ENCODE measurements at places on chromosomes 4 and X. TPM values are rescaled to one million over a fixed set of nuclear protein-coding genes. Genes with fewer than 3 reads are reported as not detected.

Gene SPANXD
- total RNA-seq = not detected

DNA sequence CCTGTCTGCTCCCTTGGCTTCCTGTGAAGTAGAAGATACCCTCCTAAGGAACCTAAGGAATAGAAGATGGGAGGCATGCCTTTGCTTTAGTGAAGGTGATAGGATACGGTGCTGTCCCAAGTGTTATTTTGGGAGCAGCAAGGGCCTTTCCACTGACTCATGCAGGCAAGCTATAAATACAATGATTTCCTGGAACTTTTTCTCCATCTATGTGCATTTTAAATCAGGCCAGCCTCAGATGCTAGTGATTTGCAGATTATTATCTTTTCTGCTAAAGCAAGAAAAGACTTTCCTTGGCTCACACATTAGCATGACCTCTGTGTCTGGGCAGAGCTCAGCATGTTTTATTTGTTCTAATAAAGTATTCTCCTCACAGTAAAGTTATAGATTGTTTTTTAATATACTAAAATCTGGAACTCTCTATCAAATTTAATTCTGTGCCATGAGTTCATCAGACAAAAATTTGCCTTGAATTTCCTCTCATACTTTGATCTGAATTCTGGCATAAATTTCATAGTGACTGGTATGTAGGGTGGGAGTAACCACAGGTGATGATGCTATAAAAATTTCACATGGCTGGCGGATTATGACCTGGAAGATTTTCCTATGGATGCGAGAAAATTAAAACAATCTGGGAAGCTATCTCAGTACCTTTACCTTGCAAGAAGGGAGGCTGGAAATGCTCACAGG, 131.7 kb downstream of the REPS2 start:
- H3K4me3 ChIP-seq = no peak overlapping the region
- H3K36me3 ChIP-seq = no peaks in the 10 kb centered on the region
- DNase-seq = no peak

GRCh38 chr4:1243451-1244080, 5.4 kb downstream of the CTBP1 start:
- H3K27me3 ChIP-seq = no peaks in the 10 kb centered on the region
- H3K4me1 ChIP-seq = peaks cover 12% of the 10 kb centered on the region
- H3K27ac ChIP-seq = no peak overlapping the region
- DNase-seq = no peak
- peaks cover 34% of the 10 kb centered on the region for H3K36me3 ChIP-seq
- no peak overlapping the region for H3K4me3 ChIP-seq

DNA sequence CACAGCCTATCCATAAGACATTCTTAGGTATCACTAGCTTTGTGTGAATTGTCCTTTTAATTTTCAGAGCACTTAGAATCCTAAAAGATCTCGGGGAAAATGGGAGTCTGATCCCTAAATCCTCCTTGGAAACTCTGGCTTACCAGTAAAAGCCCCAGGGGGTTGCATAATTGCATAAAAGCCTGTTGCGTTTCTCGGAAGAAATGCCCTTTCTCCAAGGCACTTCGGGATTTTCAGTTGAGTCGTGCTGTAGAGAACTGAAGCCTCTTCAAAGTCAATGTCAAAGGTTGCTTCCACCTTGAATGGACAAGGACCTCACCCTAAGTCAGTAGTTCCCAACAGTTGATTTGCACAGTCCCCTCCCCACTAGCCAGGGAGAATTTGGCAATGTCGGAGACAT, 20.8 kb downstream of the FAM184B start:
- H3K4me1 ChIP-seq = peaks cover 2% of the 10 kb centered on the region
- H3K4me3 ChIP-seq = no peak overlapping the region
- peaks cover 10% of the 10 kb centered on the region for H3K27me3 ChIP-seq
- H3K36me3 ChIP-seq = no peaks in the 10 kb centered on the region
- DNase-seq = no peak
- no peak overlapping the region for H3K27ac ChIP-seq

GRCh38 chr4:7391637-7392437, 42.9 kb downstream of the PSAPL1 start:
- no peaks in the 10 kb centered on the region for H3K36me3 ChIP-seq
- H3K4me3 ChIP-seq = no peak overlapping the region
- no peak for DNase-seq
- no peak overlapping the region for H3K27ac ChIP-seq
- no peaks in the 10 kb centered on the region for H3K27me3 ChIP-seq
